ENCODE measurements at places on chromosomes 3 and 15.
A peak's percentile ranks its signal among the peaks of the same experiment; 100 is the strongest.

DNA sequence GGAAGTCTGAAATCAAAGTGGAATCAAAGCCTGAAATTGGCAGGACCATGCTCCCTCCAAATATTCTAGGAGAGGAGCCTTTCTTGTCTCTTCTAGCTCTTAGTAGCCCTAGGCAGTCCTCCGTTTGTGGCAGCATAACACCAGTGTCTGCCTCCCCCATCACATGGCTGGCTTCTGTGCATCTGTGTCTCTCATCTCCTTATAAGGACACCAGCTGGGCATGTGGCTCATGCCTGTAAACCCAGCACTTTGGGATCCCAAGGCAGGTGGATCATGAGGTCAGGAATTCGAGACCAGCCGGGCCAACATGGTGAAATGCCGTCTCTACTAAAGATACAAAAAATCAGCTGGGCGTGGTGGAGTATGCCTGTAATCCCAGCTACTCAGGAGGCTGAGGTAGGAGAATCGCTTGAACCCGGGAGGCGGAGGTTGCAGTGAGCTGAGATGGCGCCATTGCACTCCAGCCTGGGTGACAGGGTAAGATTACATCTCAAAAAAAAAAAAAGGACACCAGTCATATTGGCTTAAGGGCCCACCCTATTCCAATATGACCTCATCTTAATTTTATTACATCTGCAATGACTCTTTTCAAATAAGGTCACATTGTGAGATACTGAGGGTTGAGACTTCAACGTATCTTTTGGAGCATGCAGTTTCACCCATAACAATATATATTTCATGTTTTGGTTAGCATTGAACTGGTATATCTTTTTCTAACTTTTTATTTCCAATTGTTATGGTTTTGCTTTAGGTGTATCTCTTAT lies 148.0 kb upstream of the TPM1 start:
- no peak for DNase-seq

DNA sequence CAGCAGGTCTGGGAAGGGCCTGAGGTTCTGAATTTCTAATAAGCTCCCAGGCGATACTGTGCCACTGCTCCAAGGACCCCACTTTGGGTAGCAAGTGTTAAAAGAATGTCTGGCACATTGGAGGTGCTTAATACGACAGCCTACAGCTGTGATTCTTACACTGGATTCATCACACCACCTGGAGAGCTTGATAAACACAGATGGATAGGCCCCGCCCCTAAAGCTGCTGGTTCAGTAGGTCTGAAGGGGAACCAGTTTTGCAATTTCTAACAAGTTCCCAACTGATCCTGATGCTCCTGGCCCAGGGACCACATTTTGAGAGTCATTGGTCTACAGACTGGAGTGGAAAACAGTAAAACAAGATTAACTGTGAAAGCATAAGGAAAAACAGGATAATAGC lies 124.8 kb upstream of the ST8SIA2 start:
- no peak for DNase-seq

DNA sequence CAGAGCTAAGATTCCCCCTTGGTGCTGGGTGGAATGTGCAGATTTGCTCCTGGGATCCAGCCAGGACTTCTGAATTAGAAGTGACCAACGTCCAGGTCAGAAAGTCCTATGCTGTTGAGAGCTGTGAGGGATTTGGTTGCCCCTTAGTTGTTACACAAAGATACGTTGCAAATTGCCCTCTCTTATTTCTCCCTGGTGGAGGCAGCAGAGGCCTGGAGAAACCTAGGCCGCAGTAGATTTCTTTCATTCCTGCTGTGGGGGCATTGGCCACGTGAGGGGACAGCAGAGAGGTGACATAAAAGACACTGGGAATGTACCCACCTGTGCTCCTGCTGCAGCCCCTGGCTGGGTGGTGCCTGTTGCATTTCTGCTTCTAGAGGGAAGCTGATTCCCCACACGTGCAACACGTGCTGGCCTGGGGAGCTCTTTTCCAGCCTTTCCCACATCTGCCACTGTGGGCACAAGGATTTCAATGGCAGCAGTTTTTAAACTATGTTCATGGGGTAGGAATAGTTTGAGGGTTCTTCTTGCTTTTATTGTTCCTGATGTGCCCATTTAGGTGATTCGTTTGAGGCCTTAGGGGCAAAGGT lies 65.7 kb downstream of the SYNM start:
- no peak for DNase-seq

- DNase-seq = no peak
Observed at GRCh38 chr3:26099692-26100091, 309.8 kb downstream of the OXSM start.

DNA sequence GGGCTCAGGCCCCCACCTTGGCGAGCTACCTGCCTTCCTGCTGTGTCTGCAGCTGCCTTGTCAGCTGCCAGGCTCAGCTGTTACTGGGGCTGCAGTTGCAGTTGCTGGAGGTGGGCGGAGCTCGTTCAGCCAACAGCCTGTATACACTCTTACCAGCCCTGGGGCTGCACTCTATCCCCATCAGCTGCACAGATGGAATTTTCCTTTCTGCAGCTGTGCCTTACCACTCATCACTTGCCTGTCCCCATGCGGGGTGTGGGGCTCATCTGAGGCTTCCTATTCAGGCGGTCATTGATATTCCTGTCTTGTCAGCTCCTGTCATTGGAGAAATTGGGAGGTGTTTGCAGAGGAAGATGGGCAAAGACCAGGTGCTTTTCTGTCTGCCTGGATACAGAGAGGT lies 9.1 kb upstream of the SYN2 start:
- no peak for DNase-seq

DNA sequence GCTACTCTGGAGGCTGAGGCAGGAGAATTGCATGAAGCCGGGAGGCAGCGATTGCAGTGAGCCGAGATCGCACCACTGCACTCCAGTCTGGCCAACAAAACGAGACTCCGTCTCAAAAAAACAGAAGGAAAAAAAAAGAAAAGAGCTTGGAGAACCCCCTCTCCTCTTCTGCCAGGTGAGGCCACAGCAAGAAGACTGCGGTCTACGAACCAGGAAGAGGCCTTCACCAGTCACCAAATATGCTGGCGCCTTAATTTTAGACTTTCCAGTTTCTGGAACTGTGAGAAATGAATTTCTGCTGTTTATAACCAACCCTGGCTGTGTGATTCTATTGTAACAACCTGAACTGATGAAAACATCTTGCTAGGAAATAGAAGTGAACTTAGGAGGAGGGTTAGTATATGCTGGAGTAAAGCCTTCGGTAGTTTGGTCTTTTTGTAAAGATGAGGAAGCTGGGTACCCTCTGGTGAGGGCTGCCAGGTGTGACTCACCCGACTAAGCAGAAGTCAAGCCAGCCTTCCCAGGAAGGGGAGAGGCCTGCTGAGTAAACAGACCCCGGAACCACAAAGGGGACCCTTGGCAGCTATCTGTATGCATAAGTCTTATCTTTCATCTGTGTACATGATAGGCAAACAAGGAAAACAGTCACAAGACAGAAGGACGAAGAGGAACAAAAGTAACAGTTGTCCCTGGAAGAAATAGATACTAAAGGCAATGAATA lies 78.7 kb downstream of the KLF13 start:
- peak; percentile 16 for DNase-seq

- DNase-seq = no peak
Observed at GRCh38 chr15:45307230-45307924, 55.3 kb downstream of the SLC28A2 start.

- DNase-seq = no peak
Observed at GRCh38 chr3:41239587-41239986, 40.3 kb downstream of the CTNNB1 start.

- DNase-seq = no peak
Observed at GRCh38 chr15:70435369-70435768, 328.0 kb downstream of the UACA start.

- DNase-seq = no peak
Observed at GRCh38 chr15:63296195-63296594, 18.8 kb downstream of the APH1B start.

GRCh38 chr3:45590822-45591546 lies 3.6 kb upstream of the LIMD1 start:
- no peak for DNase-seq

DNA sequence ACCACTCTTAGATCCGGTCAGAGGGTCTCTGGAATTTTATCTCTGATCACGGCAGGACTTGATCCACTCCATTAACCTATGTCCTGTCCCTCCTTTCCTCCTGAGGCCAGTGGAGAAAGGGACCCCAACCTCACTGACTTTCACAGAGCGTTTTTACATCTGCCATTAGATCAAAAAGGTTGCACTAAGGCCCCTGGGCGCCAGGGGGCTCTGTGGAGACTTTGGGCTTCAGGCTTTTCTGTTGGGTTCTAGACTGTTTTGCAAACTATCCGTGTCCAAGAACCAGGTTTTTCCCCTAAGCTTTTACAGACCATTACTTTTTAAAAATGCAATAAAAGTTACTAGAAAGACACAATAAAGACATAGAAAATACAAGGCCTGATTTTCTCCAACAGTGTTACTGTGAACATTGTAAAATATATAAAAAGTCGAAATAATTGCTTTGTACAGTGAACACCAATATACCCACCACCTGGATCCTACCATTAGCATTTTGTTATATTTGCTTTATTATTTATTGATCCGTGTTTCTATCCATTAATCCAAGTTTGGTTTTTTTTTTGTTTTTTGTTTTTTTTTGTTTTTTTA lies 159.7 kb downstream of the POLR2M start:
- peak; percentile 21 for DNase-seq

GRCh38 chr3:105679951-105680350 lies 188.9 kb downstream of the CBLB start:
- no peak for DNase-seq

DNA sequence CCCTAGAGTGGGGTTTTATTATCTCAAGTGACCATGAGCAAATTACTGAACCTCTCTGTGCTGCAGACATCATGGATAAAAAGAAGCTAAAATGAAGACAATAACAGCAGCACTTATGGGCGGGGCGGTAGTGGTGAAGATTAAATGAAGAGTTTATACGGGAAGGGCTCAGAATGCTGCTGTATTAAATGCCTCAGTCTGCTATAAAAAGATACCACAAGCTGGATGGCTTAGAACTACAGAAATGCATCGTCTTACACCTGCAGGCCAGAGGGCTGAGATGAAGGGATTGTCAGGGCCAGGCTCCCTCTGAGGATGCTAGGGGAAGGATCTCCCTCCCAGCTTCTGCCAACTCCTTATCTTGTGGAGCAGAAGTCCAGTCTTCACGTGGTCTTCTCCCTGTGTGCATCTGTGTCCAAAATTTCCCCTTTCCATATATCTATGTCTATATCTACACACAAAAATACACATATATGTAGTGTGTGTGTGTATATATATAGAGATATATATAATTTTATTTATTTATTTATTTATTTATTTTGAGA lies 2.9 kb downstream of the ALG1L2 start:
- no peak for DNase-seq

GRCh38 chr15:25784876-25785640 lies 78.1 kb downstream of the ATP10A start:
- DNase-seq = no peak

- DNase-seq = no peak
Observed at GRCh38 chr15:71304681-71305080, 189.4 kb downstream of the THSD4 start.

DNA sequence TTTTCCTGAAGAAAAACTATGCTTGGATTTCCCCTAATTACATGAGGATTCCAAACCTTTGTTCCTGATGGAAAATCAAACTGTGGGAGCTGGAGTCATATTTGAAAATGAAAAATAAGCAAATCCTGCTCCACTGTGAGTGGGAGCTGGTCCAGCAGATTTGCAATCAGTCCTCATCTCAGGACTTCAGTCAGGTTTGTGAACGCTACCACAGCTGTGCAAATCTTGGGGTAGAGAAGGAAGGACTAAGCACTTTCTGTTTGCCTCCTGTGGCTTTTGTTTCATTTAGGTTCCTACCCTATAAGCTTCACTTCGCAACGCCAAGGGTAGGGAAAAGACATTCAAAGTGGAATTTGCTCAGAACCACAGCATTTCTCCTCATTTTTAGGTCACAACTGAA lies 238.2 kb downstream of the TUSC7 start:
- DNase-seq = no peak

DNA sequence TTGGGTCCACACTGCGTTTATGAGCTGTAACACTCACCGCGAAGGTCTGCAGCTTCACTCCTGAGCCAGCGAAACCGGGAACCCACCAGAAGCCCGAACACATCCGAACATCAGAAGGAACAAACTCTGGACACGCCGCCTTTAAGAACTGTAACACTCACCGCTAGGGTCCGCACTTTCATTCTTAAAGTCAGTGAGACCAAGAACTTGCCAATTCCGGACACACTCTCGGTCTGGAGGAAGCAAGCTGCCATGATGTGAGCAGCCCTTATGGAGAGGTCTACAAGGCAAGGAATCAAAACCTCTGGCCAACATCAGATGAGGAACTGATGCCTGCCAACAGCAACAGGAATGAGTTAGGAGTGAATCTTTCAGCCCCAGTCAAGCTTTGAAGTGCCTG lies 62.9 kb downstream of the SLC28A2 start:
- no peak for DNase-seq

DNA sequence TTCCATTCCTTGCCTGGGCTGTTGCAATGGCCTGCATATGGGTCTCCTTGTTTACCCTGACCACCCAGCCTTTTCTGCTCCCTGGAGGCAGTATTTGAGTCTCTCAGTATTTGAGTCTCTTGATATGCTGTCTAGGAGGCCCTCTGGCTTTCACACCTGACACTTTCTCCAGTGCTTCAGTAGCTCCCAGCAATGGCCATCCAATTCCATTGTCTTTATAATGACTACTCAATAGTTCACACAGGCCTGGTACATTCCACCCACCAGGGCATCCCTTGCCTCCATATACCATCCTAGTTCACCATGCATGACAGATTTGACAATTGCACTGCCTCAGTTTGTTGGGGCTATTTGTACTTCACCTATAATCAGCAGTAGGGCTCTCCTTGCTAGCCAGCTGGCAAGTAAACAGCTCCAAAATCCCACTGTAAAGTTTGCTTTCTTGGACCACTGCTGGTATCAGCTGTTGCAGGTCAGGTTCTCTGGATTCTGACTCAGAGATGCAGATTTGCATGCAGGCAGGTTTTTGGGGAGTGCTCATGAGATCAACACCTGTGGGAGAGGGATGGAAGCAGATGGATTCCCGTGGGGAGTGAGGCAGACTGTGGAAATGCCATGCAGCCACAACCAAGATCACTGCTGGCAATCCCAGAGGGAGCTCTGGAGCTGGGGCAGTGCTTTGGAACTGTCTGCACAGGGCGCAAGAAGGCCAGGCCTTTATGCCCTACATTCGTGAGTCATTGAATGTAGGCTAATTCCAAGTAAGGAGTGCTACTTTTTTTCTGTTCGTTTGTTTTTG lies 19.1 kb upstream of the XIRP1 start:
- DNase-seq = no peak

DNA sequence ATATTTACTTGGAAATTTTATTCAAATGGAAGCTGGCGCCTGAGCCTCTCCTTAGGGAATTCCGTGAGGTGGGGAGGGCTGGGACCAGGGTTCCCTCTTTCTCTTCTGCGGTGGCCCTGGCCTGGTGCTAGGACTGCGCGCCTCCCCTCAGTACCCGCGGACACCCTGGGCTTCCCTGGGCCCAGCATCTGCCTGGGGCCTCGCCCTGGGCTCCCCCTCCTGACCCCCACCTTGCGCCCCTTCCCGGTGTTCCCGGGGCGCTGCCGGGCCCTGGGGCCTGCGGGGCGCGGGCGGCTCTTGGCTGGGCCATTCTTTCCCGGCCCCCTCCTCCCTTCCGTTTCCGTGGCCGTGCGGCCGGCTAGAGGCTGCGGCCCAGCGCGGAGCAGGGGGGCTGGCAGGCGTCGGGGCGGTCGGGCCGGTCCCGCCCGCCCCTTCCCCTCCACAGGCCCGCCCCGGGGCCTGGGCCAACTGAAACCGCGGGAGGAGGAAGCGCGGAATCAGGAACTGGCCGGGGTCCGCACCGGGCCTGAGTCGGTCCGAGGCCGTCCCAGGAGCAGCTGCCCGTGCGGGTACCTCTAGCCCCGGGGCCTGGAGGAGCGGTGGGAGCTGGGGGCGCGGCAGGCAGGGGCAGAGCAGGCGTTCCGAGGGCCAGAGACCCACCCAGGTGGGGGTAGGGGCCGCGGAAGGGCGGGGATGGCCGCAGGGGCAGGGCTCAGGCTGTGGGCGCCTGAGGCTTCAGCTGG lies at the start of gene FES:
TSS of gene FES (plus strand) at position 529 of the 743 bp plus-strand sequence. CDS start 542 bp downstream, outside the sequence.
- DNase-seq = no peak

Measured in stimulated activated CD8-positive, alpha-beta memory T cell treated with anti-CD3 and anti-CD28 coated beads, Interleukin-4, amount 100 ng/mL, for 24 hours (primary cell).